ENCODE measurements at places on chromosomes 13 and 19. TPM values are rescaled to one million over a fixed set of nuclear protein-coding genes. Genes with fewer than 3 reads are reported as not detected.

Gene ANO8
- total RNA-seq = 8.9 TPM

DNA sequence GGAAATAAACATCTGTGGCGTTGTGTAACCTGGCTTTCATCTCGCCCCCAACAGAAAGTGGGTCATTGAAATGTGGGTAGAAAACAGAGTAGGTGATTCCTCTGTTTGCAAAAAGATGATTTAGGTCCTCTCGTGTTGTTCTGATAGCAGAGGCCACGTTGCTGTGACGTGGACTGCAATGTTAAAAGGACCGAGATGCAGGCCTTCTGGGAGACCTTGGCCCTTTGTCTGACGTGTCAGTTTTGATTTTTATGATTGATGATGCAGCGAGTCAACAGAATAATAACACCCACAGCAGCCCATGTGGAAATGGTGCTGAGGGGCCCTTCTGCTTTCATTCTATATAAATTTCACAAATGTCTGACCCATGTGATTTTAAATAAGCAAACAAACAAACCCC, 68.9 kb downstream of the FGF9 start:
- DNase-seq = no peak

DNA sequence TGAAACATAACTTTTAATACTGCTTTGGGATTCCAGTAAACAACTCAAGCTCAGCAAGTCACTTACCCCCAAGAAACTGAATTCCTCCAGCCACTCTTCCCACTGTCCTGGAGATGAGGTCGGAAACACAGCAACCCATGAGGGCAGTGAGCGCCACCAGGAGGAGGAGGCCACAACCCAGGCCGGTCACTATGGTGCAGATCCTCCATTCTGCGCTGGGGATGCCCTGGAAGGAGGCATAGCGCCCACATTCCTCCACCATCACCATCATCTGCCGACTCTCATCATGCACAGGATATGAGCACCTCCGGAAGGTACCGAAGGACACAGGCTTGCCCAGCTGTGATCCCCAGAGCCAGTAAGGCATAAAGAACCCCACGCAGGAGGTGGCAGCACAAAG, 2.2 kb downstream of the LHFPL6 start:
- no peak for DNase-seq

Gene CEACAM19
- total RNA-seq = 5.3 TPM

- no peak for DNase-seq
Observed at GRCh38 chr19:28034936-28035335, 1178.0 kb downstream of the UQCRFS1 start.

All from colonic mucosa (tissue), 4 donors.